Chondrocyte (in vitro differentiated cells): ENCODE measurements at places on chromosomes 12 and 14.

DNA sequence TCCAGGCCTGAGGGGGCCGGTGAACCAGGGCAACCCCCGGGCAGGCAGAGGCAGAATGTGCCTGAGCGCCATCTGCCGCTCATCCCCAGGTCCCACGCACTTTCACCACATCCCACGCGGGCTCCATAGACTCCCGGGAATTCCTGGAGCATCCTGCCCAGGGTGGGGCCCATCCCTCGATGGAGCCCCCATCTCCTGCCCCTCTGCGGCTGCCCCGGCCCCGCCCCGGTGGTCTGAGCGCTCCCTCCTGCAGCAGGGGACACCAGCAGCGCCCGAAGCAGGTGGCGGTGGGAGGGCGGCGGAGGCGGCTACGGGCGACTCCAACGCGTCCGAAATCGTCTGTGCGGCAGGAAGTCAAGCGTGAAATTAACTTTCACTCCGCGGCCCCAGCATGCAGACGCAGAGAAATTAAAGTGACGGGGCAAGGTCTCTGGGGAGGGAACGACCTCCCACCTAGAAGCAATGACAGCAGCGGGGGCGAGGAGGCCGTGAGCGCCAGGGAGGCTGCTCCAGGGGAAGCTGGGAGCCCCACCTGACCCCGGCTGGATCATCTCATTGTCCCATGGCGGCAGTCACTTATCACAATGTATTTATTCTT is 122.2 kb downstream of the NCOR2 start:
- DNase-seq: peak; percentile 84

DNA sequence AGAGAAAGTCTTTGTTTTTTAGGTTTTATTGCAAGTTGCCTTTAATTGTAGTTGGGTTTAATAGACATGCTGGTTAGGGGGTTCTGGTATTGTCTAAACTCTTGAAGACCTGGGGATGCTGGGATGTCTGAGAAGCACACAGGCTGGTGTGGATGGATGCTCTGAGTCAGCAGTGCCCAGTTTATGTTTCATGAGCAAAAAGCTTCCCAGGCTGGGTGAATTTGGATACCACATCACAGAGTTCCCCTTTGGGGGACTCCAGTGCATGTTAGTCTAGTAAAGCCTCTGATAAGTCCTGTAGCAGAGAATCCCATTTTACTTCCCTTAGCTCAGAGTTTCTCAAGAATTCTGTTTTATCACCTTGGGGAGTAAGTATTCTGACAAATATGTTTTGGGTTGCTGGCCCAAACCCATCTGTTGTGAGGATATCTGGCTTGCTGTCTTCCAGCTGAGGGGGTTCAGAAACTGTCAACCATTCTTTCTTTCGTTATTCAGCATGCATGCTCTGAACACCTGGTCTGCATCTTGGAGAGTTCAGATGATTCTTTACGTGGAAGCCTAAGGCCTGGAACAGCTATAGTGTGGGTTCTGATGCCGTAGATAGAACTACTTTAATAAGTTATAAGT is 509.1 kb downstream of the VRK1 start:
- no peak for DNase-seq

DNA sequence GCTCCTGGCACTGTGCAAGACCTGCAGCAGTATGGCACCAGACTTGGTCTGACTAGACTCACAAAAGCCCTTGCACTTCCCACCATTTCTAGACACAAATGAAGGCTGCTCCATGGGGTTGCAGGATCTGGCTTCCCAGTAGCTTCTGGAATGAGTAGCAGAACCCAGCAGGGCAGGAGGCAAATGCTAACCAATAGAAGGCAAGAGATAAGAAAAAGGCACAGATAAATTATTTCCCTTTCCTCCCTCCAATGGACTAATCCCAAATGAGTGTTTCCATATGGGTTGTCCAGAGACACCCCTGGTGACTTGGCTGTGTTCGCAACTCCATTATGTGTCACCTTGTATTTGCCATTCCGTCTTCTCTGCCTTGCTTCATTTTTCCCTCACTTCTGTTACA is 49.7 kb downstream of the KIF21A start:
- no peak for DNase-seq

DNA sequence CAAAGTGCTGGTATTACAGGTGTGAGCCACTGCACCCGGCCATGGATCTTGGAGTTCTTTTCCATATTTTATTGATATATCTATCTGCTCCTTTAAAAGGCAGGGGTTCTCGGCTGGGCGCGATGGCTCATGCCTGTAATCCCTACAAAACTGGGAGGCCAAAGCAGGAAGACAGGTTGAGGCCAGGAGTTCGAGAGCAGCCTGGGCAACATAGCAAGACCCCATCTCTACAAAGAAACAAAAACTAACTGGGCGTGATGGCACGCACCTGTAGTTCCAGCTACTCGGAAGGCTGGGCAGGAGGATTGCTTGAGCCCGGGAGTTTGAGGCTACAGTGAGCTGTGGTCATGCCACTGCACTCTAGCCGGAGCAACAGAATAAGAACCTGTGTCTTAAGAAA is 12.1 kb upstream of the GAPDH start:
- DNase-seq: no peak

GRCh38 chr14:68639000-68639757 is 153.7 kb downstream of the ZFP36L1 start:
- DNase-seq: peak; percentile 28
